ENCODE measurements at places on chromosomes 5 and 9.

- DNase-seq: no peak
Measured at GRCh38 chr9:22921742-22922141, 475.1 kb downstream of the DMRTA1 start.

DNA sequence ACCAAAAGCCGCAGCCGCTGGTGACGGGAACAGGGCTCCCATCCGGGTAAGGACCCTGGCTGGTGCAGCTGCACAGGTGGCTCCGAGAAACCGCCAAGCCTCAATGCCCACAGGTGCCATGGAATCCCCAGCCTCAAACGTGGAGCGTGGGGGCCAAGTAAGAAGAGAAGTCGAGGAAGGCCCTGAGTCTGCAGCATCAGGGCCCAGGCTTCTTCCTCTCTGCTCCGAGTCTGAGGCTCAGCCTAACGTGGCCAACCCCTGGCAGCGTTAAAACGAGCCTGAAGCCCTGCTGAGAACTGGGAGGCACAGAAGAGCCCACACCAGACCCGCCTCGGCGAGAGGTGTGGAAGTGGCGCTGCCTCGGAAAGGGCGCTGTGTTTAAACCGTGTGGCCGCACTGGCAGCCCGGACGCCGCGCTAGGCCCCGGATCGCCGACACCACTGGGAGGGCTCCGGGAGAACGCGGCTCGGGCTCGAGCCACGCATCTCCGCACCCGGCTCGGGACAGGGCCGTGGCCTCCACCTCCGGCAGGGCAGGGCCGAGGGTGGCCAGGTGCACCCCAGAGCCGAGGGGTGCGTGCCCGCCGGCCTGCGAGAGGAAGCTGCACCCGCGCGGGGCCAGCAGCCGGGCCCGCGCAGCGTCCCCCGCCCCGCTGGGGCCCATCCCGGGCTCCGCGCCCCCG is 730 bp downstream of the ZMYND19 start:
- no peak for DNase-seq

DNA sequence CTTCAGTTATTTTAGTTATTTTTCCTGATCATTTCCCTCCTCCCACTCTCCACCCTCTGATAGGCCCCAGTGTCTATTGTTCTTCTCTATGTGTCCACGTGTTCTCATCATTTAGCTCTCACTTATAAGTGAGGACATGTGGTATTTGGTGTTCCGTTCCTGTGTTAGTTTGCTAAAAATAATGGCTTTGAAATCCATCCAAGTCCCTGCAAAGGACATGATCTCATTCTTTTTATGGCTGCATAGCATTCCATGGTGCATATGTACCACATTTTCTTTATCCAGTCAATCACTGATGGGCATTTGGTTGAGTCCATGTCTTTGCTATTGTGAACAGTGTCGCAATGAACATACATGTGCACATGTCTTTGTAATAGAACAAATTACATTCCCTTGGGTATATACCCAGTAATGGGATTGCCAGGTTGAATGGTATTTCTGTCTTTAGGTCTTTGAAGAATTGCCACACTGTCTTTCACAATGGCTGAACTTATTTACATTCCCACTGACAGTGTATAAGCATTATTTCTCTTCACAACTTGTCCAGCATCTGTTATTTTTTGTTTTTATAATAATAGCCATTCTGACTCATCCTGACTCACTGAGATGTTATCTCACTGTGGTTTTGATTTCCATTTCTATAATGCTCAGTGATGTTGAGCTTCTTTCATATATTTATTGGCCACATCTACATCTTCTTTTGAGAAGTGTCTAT is 17.2 kb upstream of the DIRAS2 start:
- DNase-seq: no peak

DNA sequence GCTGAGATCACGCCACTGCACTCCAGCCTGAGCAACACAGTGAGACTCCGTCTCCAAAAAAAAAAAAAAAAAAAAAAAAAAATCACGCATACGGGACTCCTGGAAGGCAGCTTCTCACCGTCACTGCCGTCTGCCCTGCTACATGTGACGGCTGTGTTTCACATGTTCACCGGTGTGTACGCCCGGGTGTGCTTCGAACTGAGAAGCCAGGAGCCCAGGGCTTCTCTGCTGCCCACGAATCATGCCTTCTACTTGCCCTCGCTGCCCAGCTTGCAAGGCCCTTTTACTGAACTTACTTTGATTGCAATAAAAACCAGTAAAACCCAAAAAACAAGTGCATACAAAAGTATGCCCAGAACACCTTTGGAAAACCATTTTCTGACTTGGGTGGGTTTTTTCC is 5.8 kb upstream of the NKD2 start:
- no peak for DNase-seq

DNA sequence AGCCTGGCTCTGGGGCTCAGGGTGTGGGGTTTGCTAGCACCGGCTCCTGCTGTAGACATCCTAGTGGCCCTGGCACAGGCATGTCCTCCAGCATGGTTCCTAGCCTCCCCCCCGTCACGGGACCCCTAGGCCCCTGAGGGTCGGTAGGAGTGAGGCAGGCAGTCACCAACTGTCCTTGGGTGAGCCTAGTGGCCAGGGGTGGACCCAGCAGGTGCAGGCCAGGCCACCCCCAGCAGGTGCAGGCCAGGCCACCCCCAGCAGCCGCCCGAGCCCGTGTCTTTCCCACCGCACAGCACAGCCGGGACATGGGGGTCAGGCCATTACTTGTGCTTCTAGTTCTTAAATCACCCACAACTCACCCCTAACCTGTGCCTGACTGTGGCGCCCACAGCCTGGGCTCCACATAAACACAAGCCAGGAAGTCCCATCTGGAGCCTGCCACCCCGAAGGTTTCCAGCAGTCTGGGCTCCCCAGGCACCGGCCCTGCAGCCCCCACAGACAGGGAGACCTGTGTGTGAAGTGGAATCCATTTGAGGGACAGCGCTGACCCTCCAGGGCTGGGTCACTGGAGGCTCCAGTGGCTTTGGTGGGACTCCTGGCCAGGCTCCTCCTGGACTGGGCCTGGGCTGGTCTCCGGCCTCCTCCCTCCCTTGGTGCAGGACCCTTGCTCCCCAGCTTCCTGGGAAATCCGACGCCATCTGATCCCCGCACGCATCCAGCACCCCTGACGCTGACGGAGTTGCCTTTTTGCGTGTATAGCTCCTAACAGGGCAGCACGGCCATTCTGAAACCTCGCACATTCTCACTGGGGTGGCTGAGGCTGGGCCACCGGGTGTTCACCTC is 114.1 kb upstream of the LPCAT1 start:
- DNase-seq: no peak

GRCh38 chr9:93968451-93969327 is 13.5 kb upstream of the BARX1 start:
- no peak for DNase-seq

- no peak for DNase-seq
Measured at GRCh38 chr5:146005723-146006122, 69.3 kb downstream of the SH3RF2 start.

- DNase-seq: no peak
Measured at GRCh38 chr9:78973907-78974306, 597.9 kb upstream of the TLE4 start.

- no peak for DNase-seq
Measured at GRCh38 chr5:82622205-82622604, 344.1 kb upstream of the RPS23 start.

- DNase-seq: no peak
Measured at GRCh38 chr5:169831331-169831730, 149.0 kb downstream of the INSYN2B start.

DNA sequence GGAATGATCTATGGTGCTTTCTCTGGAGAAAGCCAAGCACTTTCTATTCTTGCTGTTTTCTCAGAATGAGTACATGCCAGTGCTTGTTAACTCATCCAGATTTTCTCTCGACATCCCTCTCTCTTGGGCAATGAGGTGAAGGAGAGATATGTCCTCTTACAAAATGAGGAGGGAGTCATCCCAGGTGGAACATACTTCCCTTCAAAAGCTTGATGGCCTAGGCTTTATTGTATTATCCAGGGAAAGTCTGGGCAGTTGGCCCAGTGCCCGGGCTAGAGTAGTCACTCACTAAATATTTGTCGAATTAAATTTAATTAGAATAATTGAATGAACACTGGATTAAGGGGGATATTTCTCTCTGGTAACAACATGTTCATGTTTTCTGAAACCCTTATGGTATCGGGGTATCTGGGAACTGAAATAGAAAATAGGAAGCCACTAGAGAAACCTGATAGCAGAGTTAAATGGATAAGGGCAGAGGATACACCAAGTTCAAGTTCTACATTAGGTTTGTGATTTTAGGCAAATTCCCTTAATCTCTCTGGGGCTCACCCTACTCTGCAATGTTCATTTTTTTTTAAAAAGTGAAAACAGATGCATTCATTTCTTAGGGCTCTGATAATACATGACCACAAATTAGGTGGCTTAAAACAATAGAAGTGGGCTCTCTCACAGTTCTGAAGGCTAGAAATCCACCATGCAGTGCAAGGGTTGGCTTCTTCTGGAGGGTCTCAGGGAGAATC is 99.6 kb downstream of the LIFR start:
- no peak for DNase-seq

- DNase-seq: no peak
Measured at GRCh38 chr5:96668725-96669124, 6.5 kb downstream of the CAST start.

Measured in thoracic aorta (tissue), 2 donors.